ENCODE measurements at places on chromosomes 11 and 22.

DNA sequence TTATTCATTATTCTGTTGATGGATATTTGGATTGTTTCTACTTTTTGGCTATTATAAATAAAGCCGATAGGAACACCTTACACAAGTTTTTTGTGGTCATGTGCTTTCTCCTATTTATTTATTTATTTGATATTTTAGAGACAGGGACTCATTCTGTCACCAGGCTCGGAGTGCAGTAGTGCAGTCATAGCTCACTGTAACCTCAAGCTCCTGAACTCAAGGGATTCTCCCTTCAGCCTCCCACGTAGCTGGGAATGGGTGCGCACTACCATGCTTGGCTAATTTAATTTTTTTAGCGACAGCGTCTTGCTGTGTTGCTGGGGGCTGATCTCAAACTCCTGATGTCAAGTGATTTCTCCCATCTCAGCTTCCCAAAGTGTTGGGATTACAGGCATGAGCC lies 135.1 kb downstream of the UVRAG start:
- DNase-seq: no peak

- DNase-seq: no peak
Measured at GRCh38 chr11:3165916-3166267, 782 bp upstream of the OSBPL5 start.

- no peak for DNase-seq
Measured at GRCh38 chr22:48673806-48674500, 1153.7 kb downstream of the BRD1 start.

- no peak for DNase-seq
Measured at GRCh38 chr11:115676768-115677167, 172.6 kb upstream of the CADM1 start.

Data from NCI-H69 (cell line).